Naive thymus-derived CD8-positive, alpha-beta T cell (primary cell): ENCODE measurements at places on chromosomes 6 and 20.

- no peaks in the 10 kb centered on the region for H3K4me1 ChIP-seq
- H3K27me3 ChIP-seq: no peaks in the 10 kb centered on the region
- peaks cover 33% of the 10 kb centered on the region for H3K36me3 ChIP-seq
- no peak overlapping the region for H3K27ac ChIP-seq
Measured at GRCh38 chr6:20933057-20933788, 399.0 kb downstream of the CDKAL1 start.

- DNase-seq: no peak
- H3K27ac ChIP-seq: no peak overlapping the region
- H3K4me3 ChIP-seq: no peak overlapping the region
- H3K4me1 ChIP-seq: peaks cover 3% of the 10 kb centered on the region
- H3K36me3 ChIP-seq: no peaks in the 10 kb centered on the region
Measured at GRCh38 chr20:32756156-32756555, 6.0 kb upstream of the DNMT3B start.

DNA sequence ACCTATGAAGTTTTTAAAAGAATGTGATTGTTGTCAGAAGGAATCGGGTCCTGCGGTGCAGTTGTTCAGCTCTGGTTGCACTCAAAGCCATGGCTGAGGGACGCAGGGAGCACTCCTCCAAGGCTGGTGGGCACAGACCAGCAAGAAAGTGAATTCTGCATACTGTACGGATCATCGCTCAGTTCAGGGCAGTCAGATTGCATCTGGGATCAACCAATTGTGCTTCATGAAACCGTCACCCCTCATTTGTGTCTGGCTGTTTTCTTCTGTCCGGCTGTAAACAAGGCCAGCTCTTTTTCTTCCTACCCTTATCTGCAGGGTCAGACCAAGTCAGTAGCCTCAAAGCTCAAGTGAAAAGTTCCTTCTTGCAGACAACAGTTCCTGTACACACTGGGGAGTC, 478.3 kb downstream of the TFAP2A start:
- H3K4me1 ChIP-seq: no peaks in the 10 kb centered on the region
- H3K27me3 ChIP-seq: peaks cover 1% of the 10 kb centered on the region
- no peak for DNase-seq
- H3K4me3 ChIP-seq: no peak overlapping the region

- no peaks in the 10 kb centered on the region for H3K4me1 ChIP-seq
- no peak for DNase-seq
- no peaks in the 10 kb centered on the region for H3K36me3 ChIP-seq
- H3K27ac ChIP-seq: no peak overlapping the region
- no peaks in the 10 kb centered on the region for H3K27me3 ChIP-seq
- H3K4me3 ChIP-seq: no peak overlapping the region
Measured at GRCh38 chr6:73566954-73567591, 46.2 kb upstream of the EEF1A1 start.

DNA sequence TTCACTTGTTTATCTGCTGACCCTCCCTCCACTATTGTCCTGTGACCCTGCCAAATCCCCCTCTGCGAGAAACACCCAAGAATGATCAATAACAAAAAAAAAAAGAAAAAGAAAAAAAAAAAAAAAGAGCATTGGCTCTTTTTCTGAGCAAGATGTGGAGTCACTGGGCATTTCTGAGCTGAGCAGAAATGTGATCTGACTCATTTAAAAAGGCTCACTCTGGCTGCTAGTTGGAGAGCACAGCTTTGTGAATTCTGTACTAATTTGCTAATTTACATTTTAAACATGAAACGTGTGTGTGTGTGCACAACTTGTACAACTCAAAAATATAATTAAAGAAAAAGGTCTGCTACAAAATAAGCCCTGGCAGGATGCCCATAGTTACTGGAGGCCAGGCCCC, 20.2 kb downstream of the SCML4 start:
- no peaks in the 10 kb centered on the region for H3K27me3 ChIP-seq
- H3K4me1 ChIP-seq: peaks cover 30% of the 10 kb centered on the region
- no peaks in the 10 kb centered on the region for H3K36me3 ChIP-seq
- no peak for DNase-seq
- H3K4me3 ChIP-seq: no peak overlapping the region

DNA sequence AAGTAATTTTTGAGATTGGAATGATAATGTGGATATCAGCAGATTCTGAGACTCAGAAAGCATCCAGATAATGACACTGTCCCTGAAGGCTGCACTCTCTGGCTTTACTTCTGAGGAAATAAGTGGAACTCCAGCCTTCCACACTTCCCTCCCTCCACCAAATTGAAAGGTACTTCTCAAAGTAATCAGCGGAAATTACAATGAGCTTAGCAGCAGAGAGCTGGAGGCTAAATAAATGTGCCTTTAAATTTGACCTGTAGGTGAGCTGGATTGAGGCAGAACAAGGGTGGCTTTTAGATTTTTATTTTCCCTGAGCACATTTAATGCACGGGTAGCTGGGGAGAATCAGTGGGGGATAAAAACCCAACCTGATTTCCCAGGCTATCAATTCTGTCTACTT, 39.3 kb upstream of the RNF144B start:
- no peak overlapping the region for H3K27ac ChIP-seq
- no peak for DNase-seq
- no peaks in the 10 kb centered on the region for H3K36me3 ChIP-seq
- H3K4me3 ChIP-seq: no peak overlapping the region
- H3K27me3 ChIP-seq: peaks cover 8% of the 10 kb centered on the region
- H3K4me1 ChIP-seq: no peaks in the 10 kb centered on the region
